ENCODE measurements at places on chromosomes 7 and 10.
A peak's percentile ranks its signal among the peaks of the same experiment; 100 is the strongest.

DNA sequence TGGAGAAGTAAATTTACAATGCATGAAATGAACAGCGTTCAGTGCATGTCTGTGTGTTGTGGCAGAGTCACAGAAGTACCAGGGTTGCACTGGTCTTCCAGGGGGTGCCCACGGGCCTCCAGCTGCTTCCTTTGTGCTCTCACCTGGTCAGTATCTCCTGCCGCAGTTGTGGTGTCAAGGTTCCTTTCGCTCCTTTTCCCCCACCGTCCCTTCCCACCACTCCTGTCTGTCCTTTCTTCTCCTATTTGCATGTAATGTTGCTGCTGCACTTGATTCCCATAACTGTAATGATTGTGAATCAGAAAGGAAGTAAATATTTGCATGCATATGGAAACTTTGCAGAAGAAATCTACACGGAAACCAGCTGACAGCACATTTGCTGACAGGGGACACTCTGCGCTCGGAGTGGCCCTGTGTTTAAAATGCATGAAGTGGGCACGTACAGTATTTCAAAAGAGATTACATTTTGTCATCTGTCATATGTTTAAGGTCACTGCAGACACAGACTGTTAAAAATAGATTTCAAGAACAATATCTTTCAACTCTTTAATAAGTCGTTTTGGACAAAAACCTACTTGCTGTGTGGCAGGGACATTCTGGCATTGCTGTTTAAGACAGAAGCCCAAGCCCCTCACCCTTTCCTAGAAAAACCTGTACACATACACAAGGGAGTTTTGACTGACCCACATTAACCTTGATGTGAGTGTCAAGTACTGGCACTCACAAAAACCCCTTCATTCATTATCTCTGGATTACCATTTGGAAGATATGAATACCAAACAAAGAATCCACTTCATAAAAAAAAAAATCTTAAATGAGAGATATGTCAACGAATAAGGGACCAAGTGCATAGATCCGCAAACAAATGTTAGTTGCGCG, 336.7 kb upstream of the KLF6 start:
- no peak for DNase-seq

DNA sequence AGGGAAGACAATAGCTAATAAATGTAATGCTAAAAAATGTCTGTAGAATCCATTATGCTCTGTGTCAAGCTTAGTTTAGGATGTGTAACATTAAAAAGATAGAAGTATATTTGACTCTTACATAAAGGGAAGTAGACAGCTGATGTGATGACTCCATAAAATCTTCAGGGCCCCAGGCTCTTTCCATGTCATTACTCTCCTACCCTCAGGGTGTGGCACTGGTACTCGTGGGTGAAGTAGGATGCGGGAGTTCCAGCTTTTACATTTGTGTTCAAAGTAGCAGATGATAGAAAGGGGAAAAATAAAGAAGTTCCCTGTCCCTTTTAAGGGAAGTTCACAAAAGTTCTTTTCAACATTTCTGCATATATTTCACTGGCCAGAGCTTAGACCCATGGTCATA, 157.1 kb downstream of the TSPAN12 start:
- no peak for DNase-seq

DNA sequence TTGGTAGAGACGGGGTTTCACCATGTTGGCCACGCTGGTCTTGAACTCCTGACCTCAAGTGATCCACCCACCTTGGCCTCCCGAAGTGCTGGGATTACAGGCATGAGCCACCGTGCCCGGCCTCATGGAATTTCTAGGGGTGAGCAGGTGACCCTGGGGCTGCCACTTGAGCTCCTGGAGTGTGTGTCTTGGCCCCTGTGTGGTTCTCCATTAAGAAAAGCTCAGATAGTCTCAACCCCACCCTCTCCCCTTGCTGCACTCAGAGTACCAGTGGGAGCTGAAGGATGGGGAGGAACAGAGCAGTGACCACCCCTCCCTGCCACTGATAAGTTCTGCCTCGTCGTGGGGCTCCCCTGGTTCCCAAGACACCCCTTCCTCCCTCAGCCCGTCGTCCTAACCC, 45.3 kb downstream of the RCC1L start:
- no peak for DNase-seq

DNA sequence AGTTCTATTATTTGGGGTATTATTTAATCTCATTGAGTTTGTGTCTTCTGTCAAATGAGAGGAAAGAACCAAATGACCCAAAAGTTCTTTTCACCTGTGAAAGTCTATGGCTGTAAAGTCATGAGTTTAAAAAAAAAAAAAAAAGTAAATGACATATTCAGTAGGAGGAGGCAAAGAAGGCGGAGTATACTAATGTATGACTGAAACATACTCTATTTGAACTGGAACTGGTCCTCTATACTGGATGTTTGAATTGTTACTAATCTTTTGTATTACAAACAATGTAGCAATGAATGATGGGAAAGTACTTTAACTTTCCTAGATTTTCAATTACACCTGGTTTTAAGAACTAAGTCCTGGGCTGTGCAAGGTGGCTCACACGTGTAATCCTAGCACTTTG, 24.9 kb upstream of the GSAP start:
- no peak for DNase-seq

- DNase-seq: no peak
These were observed 204.1 kb downstream of the TRIL start for GRCh38 chr7:28754027-28754426.

DNA sequence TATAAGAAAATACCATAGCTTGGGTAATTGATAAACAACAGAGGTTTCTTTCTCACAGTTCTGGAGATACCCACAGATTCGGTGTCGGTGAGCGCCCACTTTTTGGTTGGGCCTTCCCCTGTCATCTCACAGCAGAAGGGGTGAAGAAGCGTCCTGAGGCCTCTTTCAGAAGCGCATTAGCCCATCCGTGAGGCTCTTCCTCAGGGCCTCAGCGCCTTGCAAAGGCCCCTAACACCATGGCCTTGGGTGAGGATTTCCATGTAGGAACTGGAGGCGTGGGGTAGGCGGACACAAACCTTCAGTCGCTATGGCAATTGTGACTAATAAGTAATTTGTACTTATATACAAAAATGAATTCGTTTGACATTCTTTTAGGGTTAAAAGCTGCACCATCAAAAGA, 316.0 kb downstream of the PTPRN2 start:
- DNase-seq: no peak

DNA sequence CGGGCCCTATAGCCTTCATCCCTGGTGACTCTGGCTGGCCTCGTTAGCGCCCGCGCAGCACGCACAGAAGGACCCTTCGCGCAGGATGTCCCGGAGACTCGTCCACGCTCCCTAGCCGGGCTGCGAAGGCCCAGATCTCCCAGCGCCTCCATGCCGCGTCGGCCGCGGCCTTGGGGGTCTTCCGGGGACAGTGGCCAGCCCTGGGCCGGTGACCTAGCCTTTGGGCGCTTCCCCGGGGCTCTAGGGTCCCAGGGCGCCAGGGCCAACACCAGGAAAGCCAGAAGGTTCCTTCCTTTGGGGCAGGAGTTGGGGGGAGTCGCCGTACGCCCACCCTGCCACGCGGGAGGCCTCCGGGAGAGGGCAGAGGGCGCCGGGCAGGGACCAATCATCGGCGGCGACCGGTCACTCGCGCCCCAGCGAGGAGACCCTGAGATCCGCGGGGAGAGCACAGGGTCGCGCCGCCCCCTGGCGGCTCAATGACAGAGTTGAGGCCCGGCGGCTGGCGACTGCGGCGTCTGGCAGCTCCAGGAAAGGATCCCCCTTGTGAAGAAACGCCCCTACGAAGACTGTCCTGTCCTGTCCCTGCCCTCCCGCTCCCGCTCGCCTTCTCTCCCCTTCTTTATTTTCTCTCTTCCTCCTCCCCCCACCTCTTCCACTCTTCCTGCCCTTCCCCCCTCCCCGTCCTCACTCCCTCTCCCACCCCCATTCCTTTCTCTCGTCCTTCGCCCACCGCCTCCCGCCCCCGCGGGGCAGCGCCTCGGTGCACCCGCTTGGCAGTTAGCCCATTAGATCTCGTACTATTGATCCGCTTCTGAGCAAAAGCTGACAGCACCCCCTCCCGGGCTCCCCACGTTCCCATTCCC, 62.3 kb upstream of the LBX1 start:
- peak; percentile 33 for DNase-seq

Measured in SJSA1 (cell line).